Panc1 (cell line): ENCODE measurements at places on chromosomes 1 and 21. TPM values are rescaled to one million over a fixed set of nuclear protein-coding genes. Genes with fewer than 3 reads are reported as not detected.

The CLIC4 gene
- total RNA-seq: 123 TPM

The GPR25 gene
- not detected for total RNA-seq

The NTRK1 gene
- total RNA-seq: 0.21 TPM

The FAM72C gene
- total RNA-seq: 1.2 TPM
